ENCODE measurements at places on chromosomes 3 and 15.

GRCh38 chr3:119350114-119350513 lies 55.9 kb downstream of the ARHGAP31 start:
- DNase-seq, result no peak

- no peak for DNase-seq
Observed at GRCh38 chr15:78105476-78106241, 13.3 kb downstream of the SH2D7 start.

- DNase-seq, result no peak
Observed at GRCh38 chr3:52671676-52672075, 14.0 kb downstream of the PBRM1 start.

DNA sequence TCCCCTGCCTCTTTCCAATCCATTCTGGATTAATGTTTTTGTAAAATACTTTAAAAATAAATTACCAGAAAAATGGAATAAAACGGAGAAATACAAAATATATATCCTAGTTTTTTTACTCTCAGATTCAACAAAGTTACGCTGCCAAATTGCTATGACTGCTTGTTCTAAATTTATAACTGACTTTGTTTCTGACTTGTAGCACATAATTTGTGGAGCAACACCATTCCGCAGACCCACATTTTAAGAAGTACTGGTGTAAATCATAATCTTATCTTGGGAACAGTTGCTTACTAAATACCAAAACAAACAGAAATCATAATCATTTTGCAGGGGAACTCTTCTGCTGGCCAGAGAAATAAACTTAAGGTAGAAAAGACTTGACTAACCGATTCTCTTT lies 339.4 kb upstream of the CBLB start:
- DNase-seq, result no peak

DNA sequence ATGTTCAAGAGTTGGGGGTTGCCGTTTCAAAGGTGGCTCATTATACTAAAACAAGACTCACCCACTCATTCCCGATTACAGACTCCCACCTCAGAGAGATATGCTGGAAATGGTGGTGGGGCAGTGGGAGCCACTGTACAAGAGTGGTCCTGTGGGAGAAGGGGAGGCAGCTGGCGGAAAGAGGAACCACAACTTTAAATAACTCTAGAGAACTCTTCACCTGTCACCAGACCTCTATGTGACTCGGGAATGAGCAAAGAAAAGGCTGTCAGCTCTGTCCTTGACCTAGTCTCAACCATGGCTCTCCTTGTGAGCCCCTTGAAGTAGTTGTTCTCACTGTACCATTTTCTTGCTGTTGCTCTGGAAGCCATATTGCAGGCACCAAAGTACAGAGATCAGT lies 293.8 kb downstream of the CHST2 start:
- no peak for DNase-seq

- no peak for DNase-seq
Observed at GRCh38 chr3:114645392-114645791, 351.6 kb downstream of the TIGIT start.

DNA sequence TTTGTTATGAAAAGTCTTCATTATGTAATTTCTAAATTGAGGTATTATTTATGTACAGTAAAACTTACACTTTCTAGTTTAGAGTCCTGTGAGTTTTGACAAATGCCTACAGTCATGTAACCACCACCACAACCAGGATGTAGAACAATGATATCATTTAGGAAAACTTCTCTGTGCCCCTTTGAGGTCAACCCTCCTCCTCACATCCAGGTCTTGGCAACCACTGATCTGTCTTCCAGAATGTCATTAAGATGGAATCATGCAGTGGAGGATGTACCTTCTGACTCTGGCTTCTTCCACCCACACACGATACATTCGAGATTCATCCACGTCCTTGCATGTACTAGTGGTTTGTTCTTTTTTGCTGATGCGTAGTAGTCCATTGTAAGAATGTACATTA lies 23.2 kb downstream of the MINAR1 start:
- no peak for DNase-seq

- no peak for DNase-seq
Observed at GRCh38 chr15:25733856-25734679, 129.1 kb downstream of the ATP10A start.

Measured in activated CD8-positive, alpha-beta memory T cell treated with anti-CD3 and anti-CD28 coated beads for 1 hour (primary cell).